ENCODE measurements at places on chromosomes 7 and 10.

- DNase-seq = no peak
Observed at GRCh38 chr7:32155712-32156111, 85.5 kb upstream of the PDE1C start.

DNA sequence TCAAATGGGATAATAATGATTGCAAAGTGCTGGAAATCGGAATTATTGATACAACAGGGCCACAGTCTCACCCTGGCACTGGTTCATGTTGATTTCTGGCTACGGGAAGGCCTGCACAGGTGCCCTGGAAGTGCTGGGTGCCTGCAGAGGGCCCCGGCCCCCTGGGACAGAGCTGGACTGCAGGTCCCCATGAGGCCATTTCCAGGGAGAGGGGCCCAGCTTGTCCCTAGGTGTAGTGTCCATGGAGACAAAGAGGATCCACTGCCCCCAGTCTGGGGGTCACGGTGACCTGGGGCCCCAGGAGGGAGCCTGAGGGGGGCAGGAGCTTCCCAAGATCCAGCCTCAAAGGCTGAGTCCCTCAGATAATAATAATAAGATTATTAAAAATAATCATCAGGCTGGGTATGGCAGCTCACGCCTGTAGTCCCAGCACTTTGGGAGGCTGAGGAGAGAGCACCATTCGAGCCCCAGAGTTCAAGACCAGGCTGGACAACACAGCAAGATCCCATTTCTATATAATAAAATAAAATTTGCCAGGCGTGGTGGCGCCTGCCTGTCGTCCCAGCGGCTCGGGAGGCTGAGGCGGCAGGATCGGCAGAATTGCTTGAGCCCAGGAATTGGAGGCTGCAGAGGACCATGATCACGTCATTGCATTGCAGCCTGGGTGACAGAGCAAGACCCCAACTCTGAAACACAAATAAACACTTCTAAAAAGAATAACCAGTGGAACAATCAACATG lies 98.1 kb downstream of the MICALL2 start:
- DNase-seq = no peak

- DNase-seq = no peak
Observed at GRCh38 chr10:35594115-35595079, 10.7 kb upstream of the GJD4 start.

DNA sequence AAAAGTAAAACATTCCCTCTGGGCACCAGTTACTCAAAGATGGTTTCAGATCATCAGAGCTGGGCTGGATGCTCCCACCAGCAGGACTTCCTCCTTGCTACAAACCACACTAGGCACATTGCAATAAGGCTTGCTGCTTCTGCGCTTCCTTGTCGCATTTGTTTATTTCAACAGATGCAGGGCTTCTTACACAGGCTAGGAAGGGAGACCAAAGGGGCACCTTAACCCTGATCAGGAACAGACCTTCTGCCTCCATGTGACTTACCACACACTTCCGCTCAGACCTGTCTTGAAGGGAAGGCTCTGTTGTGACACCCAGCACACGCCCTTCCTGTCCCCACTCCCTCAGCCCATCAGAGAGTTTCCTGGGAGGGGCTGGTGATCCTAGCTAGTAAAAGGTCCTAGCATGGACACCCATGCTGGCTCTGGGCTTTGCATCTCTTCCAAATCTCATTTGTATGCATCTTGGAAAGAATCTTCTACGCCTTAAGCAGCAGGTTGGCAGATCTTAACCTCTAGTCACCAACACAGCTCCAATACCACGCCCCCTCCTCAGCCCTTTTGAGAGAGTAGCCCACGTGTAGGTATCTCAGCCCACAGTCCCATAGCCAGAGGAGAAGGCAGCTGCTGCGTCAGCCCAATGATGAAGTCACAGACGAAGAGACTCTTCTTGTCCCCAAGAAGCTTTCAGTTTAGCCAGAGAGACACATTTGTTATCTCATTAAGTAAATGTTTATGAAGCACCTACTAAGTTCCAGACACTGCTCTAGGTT lies 47.1 kb upstream of the SVIL start:
- no peak for DNase-seq

DNA sequence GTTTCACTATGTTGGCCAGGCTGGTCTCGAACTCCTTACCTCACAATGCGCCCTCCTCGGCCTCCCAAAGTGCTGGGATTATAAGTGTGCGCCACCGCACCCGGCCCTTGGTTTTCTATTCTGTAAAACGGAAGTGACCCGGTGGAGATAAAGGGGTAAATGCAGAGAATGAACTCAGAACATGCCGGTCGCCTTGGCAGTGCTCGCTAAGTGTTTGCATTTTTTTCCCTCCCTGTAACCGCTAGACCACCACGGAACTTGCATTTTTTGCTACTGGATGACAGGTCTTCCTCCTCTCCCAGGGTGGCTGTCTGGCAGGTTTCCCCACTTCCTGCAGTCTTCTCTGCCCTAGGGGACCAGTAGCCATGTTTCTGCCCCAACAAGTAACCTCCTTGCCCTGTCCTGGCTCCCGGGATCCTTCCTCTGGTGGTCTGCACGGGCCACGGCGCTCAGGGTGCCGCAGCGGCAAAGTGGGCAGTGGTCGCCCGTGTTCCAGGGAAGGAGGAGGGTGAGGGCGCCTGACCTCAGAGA lies 18.8 kb upstream of the GNA12 start:
- DNase-seq = no peak

DNA sequence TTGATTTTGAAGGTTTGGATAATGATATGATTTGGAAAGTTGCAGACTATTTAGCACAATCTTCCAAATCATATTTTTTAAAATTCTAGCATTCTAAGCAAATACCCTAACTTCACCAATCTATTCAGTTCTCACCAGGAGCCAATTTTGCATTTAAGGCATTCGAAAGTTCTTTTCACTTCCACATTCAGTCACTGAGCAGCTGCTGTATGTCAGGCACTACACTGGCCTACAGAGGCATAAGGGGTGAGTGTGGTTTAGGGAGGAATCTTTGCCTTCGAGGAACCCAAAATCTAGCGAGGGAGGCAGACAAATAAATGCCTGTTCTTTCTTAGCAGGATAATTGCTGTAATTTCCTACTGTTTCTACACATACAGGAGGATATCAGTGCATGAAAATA lies 10.7 kb upstream of the UCN3 start:
- no peak for DNase-seq

GRCh38 chr7:131431289-131431688 lies 103.6 kb downstream of the MKLN1 start:
- no peak for DNase-seq

- no peak for DNase-seq
Observed at GRCh38 chr7:79317728-79318127, 135.7 kb downstream of the MAGI2 start.

DNA sequence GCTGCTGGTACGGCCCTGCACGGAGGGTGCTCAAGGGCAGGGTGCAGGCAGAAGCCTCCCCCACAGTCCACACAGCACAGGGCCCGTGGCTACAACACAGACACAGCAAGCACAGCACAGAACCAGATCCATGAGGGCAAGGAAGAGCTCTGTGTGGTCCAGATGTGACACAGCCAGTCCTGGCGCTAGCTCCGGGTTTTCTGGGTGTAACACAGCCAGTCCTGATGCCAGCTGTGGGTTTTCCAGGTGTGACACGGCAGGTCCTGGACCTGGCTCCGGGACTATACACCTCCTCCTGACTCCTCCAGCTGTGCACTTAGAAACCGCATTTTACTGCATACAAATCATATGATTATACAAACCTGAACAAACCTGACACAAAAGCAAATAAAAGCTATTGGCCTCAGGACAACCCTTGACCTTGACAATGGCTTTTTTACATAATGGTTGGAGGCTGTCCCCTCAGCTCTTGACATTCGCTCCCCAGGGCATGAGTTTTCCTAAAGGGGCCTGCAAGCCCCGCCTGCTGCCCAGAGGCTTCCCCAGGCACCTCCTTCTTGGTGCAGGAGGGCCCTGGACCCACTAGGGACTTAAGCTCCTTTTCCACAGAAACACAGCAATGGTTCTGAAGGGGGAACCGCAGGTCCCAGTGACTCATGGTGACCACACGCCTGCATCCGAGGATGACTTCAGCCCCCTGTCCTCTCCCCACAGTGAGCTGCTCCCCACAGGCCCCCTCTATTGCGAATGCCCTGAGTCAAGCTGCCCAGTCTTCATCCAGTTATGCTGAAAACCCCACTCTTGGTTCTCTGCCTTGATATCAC lies 209.6 kb downstream of the PTPRN2 start:
- no peak for DNase-seq

- no peak for DNase-seq
Observed at GRCh38 chr10:90276894-90277475, 575.6 kb downstream of the KIF20B start.

GRCh38 chr10:97888641-97889262 lies 39.1 kb downstream of the GOLGA7B start:
- DNase-seq = peak; percentile 71

- DNase-seq = no peak
Observed at GRCh38 chr7:118755067-118755625, 530.6 kb downstream of the ANKRD7 start.

DNA sequence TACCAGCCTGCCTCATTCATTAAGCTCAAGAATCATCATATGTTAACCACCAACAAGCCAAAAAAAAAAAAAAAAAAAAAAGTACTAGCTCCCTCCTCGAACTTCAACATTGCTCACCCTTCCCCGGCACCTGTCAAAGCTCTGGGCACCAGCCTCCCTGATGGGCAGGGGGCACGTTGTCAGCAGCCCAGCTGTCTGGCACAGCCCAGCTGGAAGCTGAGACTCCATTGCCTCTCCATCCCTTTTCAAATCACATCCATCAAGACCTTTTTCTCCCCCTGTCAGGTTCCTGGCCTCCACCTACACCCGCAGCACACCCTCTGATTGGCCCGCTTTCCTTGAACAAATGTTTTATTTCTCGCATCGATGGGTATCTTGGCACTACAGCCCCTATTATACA lies 913.3 kb upstream of the AUTS2 start:
- DNase-seq = peak; percentile 98

Measured in NCI-H1694 treated with DMSO at 0.1 percent for 48 hours (cell line).